ENCODE measurements at places on chromosomes 4 and X.

DNA sequence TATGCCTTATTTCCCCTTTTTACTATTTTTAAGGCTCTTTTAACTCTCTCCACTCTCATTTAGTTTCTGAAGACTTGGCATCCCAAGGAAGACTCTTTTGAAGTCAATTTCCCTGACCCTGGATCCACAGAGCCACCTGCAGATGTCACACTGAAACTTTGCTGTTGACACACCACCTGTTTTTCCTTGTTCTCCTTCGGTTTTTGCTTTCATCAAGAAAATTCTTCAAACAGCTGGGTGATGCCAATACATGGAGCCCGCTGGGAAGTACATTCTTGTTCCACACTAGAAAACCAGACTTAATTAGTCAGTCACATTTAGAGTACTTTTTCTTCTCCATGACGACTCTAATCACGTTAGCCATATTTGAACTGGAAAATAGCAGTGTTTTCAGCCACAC is 293.9 kb downstream of the PDGFC start:
- DNase-seq = no peak

- DNase-seq = no peak
Measured at GRCh38 chr4:78032446-78032845, 24.7 kb upstream of the FRAS1 start.

GRCh38 chr4:4395849-4396627 is 9.1 kb downstream of the NSG1 start:
- no peak for DNase-seq

GRCh38 chr4:48093991-48094416 is 40.0 kb downstream of the TXK start:
- no peak for DNase-seq

DNA sequence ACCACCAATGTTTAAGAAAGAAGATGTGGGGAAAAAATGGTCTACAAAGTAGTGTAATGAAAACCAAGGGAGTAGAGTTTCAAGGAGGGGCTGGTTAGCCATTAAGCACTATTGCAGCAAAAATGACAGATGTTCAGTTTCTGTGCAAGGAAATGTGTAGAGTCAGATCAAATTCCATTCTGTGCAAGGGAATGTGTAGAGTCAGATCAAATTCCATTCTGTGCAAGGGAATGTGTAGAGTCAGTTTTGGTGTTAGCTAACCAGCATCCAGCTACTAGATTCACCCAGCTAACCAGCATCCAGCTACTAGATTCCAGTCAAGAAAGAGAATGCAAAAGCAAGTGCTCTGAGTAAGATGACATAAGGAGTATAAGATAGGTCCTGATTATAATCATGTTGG is 208.8 kb downstream of the COX18 start:
- no peak for DNase-seq

DNA sequence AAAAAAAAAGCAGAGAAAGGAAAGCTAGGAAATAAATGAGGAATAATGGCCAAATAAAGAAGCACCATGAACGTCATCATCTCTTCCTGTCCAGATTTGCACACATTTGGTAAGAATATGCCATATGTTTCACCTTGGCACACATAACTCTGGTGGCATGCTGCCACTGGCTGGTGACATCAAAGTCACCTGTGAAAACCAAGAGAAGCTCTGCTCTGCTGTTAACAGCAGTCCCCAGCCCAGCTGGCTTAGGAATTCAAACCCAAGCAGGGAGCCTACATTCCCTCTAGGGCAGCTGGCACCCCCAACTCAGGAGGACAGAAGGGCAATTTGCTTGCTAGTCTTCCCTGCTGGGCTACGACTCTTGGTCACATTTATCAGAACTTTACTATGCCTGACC is 77.6 kb downstream of the RASL11B start:
- no peak for DNase-seq

DNA sequence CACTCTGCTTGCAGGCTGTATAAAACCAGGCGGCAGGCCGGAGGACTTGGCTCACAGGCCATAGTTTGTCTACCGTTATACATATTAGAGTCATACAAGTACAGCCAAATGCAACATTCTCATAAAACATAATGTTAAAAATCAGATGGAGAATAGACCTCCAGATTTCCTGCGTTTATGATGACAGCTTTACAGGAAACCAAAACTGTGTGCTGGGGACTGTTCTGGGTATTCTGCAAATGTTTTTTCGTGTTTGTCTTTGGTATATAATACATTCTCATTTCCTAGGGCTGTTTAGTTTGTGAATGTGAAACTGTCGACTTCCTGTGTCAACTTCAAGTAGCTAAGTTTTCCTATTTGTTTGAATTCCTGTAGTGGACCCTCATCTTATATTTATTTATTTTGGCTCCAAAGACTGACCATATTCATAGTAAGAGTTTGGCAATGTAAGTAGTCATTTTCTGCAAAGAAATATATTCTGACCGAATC is 79.5 kb upstream of the FAM9C start:
- no peak for DNase-seq

DNA sequence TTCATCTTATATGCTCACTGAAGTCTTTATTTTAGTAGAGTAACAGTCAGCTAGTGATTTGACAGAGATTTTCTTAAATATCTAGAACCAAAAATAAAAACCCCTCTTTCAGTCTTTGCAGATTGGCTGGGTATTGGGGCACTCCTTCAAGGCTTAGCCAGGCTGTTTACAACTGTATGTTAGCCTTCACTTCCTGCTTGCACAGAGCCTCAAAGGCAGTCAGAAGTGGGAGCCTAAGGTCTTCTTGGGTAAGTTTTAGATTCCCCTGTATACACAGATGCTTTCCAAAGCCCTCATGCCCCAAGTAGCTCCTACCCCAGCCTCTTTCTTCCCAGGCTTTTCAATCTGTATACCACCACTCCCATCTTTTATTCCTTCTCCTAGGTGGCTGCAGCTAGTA is 136.1 kb upstream of the STIM2 start:
- no peak for DNase-seq

DNA sequence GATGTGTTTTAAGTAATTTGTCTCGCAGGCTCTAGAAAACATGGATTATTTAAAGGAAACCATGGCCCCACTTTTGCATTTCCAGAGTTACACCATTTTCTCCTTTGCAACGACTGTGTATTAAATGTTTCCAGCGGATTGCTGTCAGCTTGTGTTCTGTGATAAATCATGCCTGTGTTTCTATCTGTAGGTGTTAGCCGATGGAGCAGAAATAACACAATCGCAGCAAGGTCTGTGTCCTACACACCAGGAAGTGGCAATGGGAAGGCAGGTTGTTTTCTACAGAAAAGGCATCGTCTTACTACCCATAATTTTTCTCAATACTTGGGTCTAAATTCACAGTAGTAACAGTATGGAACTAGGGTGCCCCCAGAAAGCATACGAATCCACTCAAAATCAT is 590.1 kb downstream of the NLGN4X start:
- DNase-seq = no peak

DNA sequence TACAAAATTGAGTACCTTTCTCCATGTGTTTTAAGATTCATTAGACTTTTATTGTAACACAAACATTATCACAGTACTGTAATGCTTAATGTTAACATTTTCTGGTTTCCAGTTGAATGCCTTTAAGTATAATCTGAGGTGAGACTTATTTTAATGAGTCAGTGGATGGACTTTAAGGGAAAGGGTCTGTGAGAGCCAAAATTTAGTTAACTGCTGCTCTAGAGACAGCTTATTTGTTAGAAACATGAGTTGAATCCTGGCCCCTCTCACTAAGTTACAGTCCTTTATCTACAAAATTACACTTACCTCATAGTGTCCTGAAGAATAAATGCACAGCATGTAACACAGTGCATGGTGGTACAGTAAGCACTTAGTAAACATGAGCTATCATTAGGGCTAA is 66.0 kb downstream of the PGRMC2 start:
- DNase-seq = no peak
